Inflammatory macrophage treated with lipopolysaccharide for 1 hour (primary cell): ENCODE measurements at places on chromosomes 6 and 20.
A peak's percentile ranks its signal among the peaks of the same experiment; 100 is the strongest.

DNA sequence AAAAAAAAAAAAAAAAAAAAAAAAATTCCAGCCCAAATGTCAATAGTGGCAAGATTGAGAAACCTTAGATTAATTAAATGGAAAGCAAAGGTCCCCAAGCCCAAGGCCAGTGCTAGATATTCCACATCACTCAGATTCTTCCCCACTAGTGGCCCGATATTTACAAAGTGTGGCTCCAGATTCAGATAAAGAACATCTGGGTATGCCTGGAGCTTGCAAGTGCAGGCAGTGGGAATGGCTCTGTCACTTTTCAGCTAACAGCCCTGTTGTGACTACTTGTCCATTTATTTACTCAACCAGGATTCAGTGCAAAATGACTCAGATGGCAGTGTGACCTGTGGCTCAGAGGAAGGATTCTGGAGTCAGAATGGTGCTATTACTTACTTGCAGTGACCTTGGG is 8.2 kb upstream of the KCNB1 start:
- no peak for DNase-seq

DNA sequence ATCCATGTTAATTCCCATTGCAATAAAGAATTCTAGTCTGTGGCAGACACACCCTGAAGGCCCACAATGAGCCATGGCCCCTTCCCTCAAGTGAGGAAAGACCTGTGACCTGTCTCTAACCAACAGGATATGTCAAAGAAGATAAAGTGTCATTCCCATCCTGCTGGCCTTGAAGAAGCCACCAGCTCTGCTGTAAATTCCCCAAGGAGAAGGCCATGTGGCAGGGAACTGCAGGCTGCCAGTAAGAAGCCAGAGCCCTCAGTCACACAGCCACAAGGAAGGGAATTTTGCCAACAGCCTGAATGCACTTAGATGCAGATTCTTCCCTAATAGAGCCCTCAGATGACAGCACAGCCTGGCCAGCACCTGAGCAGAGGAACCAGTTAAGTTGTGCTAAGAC is 24.8 kb downstream of the VIP start:
- DNase-seq = no peak

- no peak for DNase-seq
Measured at GRCh38 chr6:55450005-55450404, 122.7 kb downstream of the GFRAL start.

- no peak for DNase-seq
Measured at GRCh38 chr6:133999305-133999704, 46.3 kb downstream of the TBPL1 start.

DNA sequence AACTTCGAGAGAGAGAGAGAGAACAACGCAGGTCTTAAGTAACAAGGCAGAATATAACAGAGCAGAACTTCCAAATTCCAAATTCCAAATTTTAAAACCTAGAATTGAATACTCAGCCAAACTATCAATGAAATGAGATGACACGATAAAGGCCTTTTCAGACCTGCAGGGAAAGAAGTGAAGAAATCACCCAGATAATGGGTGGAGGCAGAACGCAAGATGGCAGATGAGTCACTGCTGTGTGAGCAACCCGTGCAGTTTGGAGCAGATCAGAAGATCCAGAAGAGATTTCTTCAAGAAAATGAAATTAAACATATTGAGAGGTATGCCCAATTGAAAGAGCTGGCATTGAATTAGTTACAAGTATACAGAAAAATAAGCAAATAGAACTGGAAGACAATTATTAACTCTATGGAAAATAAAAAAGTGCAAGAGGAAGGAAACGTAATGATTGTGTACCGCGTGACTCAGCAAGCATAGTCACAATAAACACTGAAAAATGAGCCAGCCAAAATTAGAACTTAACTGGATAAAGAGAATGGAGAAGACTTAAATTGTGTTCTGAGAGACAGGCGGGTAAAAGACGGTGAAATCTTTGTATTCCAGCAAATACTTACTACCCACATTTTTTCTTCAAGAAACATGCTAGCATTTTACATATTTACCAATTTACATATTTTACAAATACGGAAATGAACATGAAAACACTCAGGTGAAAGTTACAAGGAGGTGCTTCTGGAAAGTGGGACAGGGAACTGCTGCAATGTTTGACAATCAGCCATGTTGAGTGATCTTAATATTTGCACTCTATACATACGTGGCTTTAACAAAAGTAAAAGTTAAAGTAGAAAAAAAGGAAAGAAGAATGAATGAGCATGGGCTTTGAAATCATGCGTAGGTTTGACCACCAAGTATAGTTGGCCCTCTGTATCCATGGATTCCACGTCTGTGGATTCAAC is 87.9 kb upstream of the CDYL start:
- peak; percentile 82 for DNase-seq

GRCh38 chr6:44079672-44080071 is 47.6 kb downstream of the MRPL14 start:
- DNase-seq = no peak

GRCh38 chr20:4465855-4466545 is 255.7 kb upstream of the PRND start:
- DNase-seq = no peak

DNA sequence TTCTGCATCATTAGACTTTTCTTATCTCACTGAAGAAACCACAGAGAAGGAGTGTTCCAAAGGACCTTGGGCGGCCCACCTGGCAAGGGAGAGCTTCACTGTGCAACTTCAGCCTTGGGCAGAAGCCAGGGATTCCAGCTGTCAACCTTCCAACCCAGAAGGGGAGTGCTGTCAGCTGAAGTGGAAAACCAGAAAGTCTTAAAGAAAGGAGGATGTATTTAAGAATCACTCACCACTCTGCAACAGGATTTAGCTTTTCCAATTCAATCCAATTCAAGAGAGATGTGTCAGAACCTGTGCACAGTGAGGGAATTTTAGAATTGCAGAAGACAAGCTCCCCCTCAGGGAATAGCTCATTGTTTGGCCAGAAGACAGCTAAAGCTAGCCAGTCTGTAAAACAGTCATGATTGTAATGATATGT is 553.7 kb downstream of the CD83 start:
- peak; percentile 79 for DNase-seq

GRCh38 chr6:1617466-1618310 is 8.0 kb downstream of the FOXC1 start:
- DNase-seq = no peak

DNA sequence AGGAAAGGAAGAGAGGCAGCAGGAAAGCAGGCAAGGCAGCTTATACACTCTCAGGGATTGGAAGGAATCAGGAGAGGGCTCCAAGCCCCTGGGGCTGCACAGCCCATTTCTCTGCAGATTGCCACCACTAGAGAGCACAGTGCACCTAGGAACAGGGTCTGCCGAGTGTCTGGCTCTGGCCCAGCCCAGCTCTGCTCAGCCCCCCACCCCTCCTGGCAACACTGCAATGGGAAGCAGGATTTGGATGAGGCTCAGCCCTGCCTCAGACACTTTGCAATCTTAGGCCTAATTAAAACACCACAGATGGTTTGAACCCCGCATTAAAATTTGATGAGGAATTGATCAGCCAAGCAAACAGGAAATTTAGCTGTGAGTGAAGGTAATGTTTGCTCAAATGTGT is 252.7 kb downstream of the DHX35 start:
- DNase-seq = no peak

DNA sequence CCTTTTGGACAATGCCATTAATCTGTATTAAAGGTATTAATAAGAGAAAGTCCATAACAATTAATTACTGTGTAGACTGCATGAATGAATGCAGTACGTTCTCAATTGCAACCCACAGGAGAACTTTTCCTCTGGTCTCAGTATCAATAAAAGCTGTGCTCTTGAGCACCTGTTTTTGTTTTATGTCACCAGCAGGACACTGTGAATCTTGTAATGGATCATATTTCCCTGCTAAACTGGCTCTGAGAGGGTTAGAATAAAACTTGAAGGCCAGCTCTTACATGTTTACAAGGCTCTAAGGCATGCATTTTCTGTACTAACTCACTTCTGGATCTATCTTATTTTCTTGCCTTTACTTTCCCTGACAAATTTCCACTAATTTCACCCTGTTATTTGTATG is 214.3 kb upstream of the PLN start:
- no peak for DNase-seq

DNA sequence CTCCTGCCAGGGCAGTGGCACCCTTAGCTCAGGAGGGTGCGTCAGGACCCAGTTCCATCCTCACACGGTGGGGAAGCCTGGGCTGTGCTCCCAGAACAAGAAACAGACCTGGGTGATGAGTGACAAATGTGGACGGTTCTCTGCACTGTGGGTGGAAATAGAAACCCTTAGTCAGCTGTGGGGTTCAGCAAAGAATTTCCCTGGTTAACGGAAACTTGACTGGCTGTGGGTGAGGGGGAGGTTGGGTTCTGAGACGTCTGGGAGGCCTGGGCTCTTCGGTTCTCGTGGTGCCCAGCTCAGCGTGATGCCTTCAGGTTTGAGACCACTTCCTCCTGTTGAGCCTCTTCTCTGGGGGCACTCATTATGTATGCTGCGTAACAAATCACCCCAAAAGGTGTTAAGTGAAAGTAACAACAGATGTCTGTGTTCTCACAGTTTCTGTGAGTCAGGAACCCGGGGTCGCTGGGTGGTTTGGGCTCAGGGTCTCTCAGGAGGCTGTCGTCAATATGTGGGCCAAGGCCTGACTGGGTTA is 53.1 kb upstream of the FAM83D start:
- no peak for DNase-seq

GRCh38 chr6:17519120-17519519 is 81.0 kb upstream of the FAM8A1 start:
- DNase-seq = no peak

GRCh38 chr20:20293691-20294385 is 74.1 kb upstream of the INSM1 start:
- no peak for DNase-seq

GRCh38 chr6:16274483-16274882 is 36.1 kb downstream of the GMPR start:
- DNase-seq = no peak

DNA sequence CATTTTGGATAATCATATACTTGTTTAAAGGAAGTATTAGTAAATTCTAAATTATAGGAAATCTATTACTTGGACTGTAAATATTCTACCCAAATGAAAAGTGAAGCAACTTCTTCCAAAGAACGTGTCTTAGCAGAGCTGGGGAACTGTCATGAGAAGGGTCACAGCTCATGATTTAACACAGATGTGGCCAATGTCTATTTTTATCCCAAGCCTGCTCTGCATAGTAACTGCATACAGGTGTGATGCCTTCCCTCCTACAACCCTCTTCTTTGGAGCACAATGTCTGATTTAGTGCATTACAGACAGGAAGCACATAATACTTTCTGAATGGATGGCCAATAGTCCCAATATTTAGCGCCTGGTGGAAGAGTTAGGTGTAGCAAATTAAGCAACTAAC is 138.7 kb upstream of the THEMIS start:
- no peak for DNase-seq

DNA sequence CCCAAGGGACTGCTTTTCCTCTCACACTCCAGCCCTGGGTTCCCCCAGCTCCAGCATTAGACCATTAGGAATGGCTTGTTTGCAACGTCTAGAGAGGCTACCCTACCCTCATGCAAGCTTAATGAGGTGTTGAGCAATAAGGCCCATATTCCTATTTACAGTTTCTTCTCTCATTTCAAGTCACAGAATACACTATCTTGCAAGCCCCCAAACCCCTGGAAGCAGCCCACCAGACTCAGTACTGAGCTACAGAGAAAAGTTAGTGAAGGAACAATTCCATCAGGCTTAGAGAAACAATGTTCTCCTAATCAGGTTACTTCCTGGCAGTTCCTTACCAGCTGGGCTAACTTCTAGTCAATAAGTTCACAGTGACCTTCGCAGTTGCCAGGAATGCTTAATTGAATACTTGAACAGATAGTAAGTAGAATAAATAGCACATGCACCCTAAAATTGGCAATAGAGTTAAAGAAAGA is 606.5 kb upstream of the NOX3 start:
- DNase-seq = no peak

DNA sequence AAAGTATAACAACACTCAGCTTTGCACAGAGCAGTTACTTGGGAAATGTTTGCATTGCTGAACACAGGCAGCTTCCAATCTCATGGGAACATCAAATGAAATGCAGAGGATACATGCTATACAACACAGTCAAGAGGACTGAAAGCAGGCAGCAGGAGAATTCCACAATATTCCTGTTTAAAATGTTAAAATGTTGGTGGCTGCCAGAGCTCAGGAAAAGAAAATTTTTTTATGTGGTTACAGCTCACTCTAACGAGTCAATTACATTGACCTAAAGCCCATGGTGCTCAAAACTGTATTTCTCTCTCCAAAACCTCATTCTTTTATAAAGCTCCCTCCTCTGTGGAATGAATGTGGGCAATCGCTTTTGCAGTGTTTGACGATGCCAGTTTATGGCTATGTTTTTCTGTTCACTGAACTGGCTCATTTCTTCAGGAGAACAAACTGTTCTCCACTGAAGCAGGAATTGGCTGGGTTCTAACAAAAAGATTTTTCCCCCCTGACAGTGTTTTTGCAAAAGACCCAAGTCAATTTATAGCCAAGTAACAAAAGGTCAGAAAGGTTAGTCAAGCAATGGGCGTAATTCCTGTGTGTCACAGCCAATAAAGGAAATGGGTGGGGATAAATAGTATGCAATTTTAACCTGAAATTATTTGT is 69.0 kb downstream of the ZHX3 start:
- DNase-seq = no peak

DNA sequence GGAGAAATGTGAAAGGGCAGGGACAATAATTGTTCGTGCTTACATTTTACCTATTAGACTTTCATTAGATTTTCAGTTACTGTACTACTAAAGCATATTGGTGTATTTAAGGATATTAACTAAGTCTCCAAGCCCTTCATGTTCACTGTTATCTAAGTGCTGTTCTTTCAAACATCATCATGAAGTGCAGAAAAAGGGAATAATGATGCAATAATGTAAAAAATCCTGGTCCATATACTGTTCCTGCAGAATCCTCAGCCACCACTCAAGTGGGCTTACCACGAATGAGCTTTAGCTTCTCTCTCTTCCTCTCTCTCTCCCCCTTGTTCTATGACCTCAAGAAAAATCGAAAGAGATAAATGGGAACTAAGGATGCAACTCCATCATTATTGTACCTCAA is 600.7 kb downstream of the UTRN start:
- DNase-seq = no peak

DNA sequence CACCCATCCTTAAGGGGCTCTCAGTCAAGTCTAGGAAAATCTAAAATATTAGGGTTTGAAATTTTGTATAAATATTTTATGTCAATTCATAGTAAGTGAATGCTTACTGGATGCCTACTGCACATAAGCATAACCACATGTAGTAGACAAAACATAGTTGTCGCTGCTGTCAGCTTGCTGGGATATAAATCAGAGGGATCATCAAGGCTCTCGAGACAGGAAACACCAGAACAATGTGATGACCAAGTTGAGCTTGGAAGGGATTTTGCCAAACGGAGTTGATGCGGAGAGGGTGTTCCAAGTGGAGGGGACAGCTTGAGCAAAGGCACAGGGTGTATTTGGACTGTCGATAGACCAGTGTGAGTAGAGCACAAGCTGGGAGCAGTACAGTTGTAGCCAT is 105.8 kb upstream of the SUPT3H start:
- DNase-seq = no peak

DNA sequence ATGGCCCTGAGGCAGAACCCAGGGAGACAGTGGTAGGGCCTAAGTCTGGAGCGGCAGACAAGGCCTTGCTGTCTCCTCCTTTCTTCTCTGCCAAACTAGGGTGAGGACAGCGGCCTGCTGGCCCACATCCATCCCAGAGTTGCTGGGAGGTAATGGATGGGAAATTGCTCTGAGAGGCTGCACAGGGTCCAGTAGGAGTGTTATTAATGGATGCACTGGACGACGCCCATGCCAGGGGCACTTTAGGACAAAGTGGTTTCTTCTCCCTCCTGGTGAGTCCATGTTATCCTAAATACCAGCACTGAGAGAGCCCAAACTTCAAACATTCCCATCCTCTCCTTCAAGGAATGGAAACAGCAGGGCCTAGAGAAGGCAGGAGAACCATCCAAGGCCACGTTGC is 28.3 kb upstream of the PREX1 start:
- no peak for DNase-seq
